CD14-positive monocyte (primary cell): ENCODE measurements at places on chromosomes 7 and 10. TPM values are rescaled to one million over a fixed set of nuclear protein-coding genes. Genes with fewer than 3 reads are reported as not detected.

- peaks cover 8% of the 10 kb centered on the region for H3K4me1 ChIP-seq
- H3K27ac ChIP-seq, result no peak overlapping the region
- DNase-seq, result no peak
- H3K27me3 ChIP-seq, result no peaks in the 10 kb centered on the region
- H3K4me3 ChIP-seq, result no peak overlapping the region
These were observed 16.9 kb upstream of the REEP3 start for GRCh38 chr10:63504145-63504881.

- H3K36me3 ChIP-seq, result no peaks in the 10 kb centered on the region
- DNase-seq, result no peak
- H3K4me1 ChIP-seq, result peaks cover 26% of the 10 kb centered on the region
- H3K27ac ChIP-seq, result no peak overlapping the region
- H3K27me3 ChIP-seq, result no peaks in the 10 kb centered on the region
These were observed 25.0 kb upstream of the FZD1 start for GRCh38 chr7:91239171-91239604.

Gene PPP1R9A
- not detected for polyA plus RNA-seq

Gene BTBD16
- polyA plus RNA-seq, result not detected

DNA sequence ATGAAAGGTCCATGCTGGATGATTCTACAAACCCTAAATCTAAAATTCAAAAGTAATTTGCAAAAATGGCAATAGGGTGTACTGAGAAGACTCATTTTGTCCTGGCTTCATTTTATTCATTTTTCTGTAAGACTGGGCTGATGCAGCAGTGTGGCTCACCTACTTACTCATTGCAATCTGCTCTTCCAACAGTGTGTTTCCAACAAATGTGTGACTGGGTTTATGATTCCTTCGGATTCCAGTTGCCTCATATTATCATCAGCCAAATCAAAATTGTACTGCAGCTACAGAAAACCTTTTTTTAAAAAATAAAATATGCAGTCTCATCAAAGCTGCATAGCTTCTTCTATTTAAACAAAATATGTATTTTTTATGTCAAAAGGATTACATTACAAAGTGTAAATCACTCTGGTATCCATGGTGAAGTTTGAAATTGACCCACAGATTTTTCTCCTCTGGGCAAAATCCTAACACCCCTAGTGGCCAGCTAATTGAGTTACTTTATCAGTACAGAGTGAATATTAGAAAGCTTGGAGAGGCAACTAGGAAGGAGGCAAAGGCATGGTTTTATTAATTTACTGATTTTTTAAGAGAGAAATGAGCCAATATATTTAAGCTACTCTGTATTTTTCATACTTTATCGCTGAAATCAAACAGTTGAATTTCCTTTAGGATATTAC, 390.3 kb downstream of the MAGI2 start:
- no peaks in the 10 kb centered on the region for H3K4me1 ChIP-seq
- H3K27ac ChIP-seq, result no peak overlapping the region
- DNase-seq, result no peak
- no peak overlapping the region for H3K4me3 ChIP-seq
- H3K36me3 ChIP-seq, result no peaks in the 10 kb centered on the region
- no peaks in the 10 kb centered on the region for H3K27me3 ChIP-seq

Gene PLCE1
- not detected in 2 replicates for polyA plus RNA-seq

Gene ZNF425
- not detected for polyA plus RNA-seq

DNA sequence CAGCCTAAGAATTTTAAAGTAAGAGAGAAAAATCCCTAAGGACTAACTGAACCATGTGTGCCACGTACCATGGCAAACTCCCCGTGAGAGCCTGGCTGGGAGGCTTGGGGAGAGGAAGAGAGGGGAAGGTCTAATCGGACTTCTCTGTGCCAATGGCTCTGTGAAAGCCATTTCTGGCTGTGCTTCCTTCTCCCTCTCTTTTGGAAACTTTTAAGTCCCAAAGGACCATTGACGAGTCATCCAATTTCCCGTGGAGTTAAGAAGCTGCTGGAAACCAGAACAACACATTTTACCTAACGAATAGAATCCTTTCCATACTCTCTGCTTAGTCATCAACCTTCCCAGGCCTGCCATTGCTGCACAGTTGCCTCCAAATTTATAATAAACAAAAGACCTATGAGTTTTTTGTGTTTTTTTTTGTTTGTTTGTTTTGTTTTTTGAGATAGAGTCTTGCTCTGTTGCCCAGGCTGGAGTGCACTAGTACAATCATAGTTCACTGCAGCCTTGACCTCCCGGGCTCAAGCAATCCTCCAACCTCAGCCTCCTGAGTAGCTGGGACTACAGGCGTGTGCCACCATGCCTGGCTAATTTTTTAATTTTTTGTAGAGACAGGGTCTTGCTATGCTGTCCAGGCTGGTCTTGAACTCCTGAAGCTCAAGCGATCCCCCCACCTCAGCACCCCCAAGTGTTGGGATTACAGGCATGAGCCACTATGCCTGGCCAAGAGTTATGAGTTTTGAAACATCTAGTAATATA, 13.2 kb downstream of the LAMB1 start:
- no peak overlapping the region for H3K27ac ChIP-seq
- no peaks in the 10 kb centered on the region for H3K4me1 ChIP-seq
- no peak overlapping the region for H3K4me3 ChIP-seq

Gene ASAH2B
- polyA plus RNA-seq, result not detected

DNA sequence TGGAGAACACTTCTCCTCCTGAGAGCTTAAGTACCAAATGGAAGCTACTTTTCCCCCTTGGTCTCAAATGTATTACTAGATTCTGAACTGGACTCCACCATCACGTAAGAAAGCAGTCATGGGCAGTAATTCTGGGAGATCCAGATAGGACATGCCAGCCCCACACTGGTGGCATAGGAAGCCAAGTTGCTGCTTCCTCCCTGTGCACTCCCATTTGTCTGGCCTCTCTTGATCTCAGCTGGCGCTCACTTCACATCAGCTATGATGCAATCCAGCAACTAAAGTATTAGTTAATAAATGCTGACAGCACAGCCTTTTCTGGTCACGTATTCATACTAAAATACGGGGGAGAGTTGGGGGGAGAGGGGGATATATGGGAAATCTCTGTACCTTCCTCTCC, 3.4 kb upstream of the IL6 start:
- DNase-seq, result peak; percentile 65
- H3K27me3 ChIP-seq, result peaks cover 14% of the 10 kb centered on the region
